NCI-H1105 (cell line): ENCODE measurements at places on chromosomes 6 and 20.

GRCh38 chr20:20702330-20703245 lies 9.9 kb downstream of the RALGAPA2 start:
- DNase-seq, result no peak

GRCh38 chr6:161522276-161522675 lies 248.4 kb upstream of the AGPAT4 start:
- DNase-seq, result no peak

DNA sequence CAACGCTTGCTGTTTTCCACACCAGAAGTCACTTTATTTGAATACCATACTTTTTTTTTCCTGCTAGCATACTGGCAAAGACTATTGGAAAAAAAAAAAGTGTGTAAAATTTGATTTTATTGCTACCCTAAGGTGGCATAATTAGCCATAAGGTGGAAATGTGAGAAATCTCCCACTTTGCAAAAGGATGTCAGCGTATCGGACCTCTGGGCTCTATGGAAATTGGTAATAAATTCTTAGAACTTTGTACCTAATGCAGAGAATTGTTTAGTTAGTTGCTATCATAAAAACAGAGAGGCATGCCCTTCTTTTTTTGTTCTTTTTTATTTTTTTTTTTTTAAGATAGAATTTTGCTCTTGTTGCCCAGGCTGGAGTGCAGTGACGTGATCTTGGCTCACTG lies 63.7 kb upstream of the GMDS start:
- DNase-seq, result no peak

DNA sequence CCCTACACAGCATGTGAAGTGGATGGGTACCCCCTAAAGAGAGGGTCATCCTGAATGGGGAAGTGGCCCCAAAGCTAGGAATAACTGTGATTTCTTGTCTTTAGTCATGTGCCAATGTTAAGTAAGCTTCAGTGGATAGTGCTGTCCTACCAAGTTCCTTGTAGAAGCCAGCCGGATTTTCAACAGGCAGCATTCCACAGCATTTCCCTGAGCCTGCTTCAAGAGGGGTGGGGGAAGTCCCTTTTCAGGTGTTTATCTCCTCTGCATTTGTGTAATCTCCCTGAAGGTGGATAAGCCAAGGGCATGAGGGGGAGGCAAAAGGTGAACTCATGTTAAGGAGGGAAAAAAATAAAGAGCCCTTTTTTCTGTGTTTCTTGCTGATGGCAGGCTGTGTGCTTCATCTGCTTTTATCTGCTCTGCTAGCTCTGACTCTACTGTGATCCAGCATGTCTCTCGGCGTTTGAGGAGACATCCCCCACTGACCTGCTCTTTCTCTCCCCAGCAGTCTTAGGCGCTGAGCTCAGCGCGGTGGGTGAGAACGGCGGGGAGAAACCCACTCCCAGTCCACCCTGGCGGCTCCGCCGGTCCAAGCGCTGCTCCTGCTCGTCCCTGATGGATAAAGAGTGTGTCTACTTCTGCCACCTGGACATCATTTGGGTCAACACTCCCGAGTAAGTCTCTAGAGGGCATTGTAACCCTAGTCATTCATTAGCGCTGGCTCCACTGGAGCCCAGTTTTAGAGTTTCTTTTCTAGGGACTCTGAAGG lies 1.9 kb downstream of the EDN1 start:
- DNase-seq, result no peak

- DNase-seq, result no peak
Observed at GRCh38 chr6:30683183-30683979, 3.1 kb downstream of the PPP1R18 start.
